ENCODE measurements at places on chromosomes 3 and 15.

DNA sequence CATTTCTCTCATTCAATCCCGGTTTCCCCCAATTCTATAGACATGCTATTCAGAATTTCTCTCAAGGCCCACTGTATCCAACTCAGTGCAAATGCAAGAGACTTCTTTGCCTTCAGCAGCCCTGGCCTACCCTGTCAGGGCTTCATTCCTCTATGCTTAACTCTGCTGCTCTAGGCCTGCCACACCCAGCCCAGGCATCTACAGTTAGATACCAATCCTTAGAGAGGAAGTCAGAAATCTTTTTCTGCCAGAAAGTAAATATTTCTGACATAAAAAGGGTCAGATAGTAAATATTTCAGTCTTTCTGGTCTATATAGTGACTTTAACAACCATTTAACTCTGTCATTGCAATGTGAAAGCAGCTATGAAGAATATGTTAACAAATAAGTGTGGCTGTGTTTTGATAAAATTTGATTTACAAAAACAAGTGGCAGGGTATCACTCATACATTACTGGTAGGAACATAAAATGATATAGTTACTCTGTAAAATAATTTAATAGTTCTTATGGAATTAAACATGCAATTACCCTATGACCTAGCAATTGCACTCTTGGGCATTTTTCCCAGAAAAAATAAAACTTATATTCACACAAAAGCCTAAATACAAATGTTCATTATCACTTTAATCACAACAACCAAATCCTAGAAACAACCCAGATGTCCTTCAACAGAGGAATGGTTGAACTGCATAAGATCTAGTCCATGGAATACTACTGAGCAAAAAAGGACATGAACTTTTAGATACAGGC, 942.0 kb downstream of the SQOR start:
- DNase-seq, result no peak

DNA sequence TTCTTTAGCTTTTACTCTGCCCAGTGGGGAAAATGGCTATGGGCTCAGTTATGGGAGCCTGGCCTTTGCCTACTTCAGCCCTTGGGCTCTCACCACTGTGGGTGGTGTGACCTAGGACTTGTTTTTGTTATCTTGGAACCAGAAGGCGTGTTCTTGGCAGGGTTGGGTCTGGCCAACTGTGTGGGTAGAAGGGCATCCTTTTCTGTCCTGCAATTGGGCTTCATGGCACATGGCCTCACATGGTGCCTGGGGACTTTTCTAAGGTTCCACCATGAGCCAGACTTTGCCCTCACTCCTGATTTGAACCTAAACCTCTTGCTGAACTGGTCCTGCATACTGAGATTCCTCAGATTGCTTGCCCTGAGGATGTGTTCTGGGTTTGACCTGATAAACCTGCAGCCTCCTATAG, 1.7 kb downstream of the GLYCTK start:
- no peak for DNase-seq

DNA sequence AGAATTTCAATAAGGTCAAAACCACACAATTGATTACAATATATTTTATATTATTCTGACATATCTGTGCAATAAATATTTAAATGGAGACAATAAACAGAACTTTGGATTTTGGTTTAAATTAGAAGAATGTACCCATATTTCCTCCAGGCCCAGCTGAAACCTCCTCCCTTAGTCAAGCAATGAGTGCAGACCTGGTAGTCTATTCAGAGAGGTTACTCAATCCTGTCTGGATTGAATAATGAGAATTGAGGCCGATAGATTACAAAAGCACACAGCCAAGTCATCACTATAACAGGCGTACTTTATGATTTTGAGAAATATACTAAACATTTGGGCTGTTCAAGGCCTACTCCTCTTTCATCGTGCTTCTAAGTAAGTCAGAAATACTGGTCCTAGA, 114.5 kb upstream of the STRIT1 start:
- no peak for DNase-seq

- no peak for DNase-seq
Observed at GRCh38 chr15:92677999-92678398, 22.4 kb upstream of the FAM174B start.

- no peak for DNase-seq
Observed at GRCh38 chr15:57472861-57473260, 96.6 kb downstream of the CGNL1 start.

Data from PC-9 (cell line).